ENCODE measurements at places on chromosomes 2 and 18.
A peak's percentile ranks its signal among the peaks of the same experiment; 100 is the strongest.

DNA sequence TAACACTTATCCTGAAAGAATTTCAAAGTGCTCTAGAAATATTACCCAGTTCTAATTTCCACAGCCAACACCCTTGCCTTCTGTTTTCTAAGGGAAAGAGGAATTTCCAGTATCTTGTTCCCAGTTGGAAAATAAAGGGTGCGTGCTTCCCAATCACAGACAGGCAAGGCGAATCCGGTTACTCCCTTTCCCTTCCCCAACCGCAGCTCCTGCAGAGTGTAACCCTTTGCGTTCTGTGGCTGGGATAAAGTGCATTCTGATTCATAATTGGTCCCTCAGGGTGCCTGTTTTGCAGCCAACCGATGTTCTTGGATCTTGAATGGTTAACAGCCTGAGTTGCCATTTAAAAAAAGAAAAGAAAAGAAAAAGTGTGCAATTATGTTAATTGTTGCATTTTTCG is 40.6 kb upstream of the PGAP1 start:
- no peak overlapping the region for H3K4me3 ChIP-seq
- peaks cover 14% of the 10 kb centered on the region for H3K4me1 ChIP-seq
- DNase-seq = no peak
- no peaks in the 10 kb centered on the region for H3K36me3 ChIP-seq
- H3K27ac ChIP-seq = no peak overlapping the region
- H3K27me3 ChIP-seq = no peaks in the 10 kb centered on the region

DNA sequence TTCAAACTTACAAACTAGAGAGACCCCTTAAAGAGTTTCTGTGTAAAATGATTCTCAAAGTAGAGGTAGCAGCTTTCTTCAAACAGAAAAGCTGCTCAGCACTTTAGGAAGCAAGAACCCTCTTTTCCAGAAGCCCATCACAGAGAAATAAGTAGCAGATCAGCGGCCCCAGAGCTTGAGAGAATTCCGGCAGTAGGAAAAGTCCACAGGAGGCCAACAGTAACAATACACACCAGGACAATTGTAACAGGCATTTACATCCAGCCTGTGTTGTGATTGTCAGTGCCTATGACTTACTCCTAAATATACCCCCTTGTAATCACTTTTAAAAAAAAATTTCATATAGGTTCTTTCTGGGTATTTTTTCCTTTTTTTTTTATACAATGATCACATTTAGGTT is 161.4 kb upstream of the ACVR2A start:
- no peak for DNase-seq
- no peak overlapping the region for H3K27ac ChIP-seq

GRCh38 chr18:12895626-12896025 is 11.6 kb upstream of the PTPN2 start:
- peaks cover 17% of the 10 kb centered on the region for H3K4me1 ChIP-seq
- no peaks in the 10 kb centered on the region for H3K36me3 ChIP-seq
- peak overlapping the region; percentile 20 for H3K27ac ChIP-seq
- no peak for DNase-seq
- H3K4me3 ChIP-seq = no peak overlapping the region
- H3K27me3 ChIP-seq = no peaks in the 10 kb centered on the region

- H3K27ac ChIP-seq = no peak overlapping the region
- H3K4me3 ChIP-seq = peak overlapping the region; percentile 53
- H3K36me3 ChIP-seq = peaks cover 1% of the 10 kb centered on the region
- peaks cover 7% of the 10 kb centered on the region for H3K4me1 ChIP-seq
- peaks cover 39% of the 10 kb centered on the region for H3K27me3 ChIP-seq
These were observed 44.0 kb downstream of the GNAL start for GRCh38 chr18:11733031-11733430.

- H3K4me3 ChIP-seq = no peak overlapping the region
- no peak overlapping the region for H3K27ac ChIP-seq
- no peak for DNase-seq
- no peaks in the 10 kb centered on the region for H3K36me3 ChIP-seq
- H3K4me1 ChIP-seq = peaks cover 9% of the 10 kb centered on the region
- no peaks in the 10 kb centered on the region for H3K27me3 ChIP-seq
These were observed 1064.1 kb upstream of the CNTNAP5 start for GRCh38 chr2:122960759-122961641.

GRCh38 chr2:234211797-234212196 is 161.3 kb downstream of the SPP2 start:
- H3K4me1 ChIP-seq = peaks cover 12% of the 10 kb centered on the region
- H3K27ac ChIP-seq = peak overlapping the region; percentile 25
- no peak overlapping the region for H3K4me3 ChIP-seq
- no peak for DNase-seq
- peaks cover 2% of the 10 kb centered on the region for H3K36me3 ChIP-seq
- no peaks in the 10 kb centered on the region for H3K27me3 ChIP-seq

GRCh38 chr2:229660951-229661350 is 53.4 kb downstream of the DNER start:
- H3K27me3 ChIP-seq = peaks cover 2% of the 10 kb centered on the region
- H3K4me1 ChIP-seq = no peaks in the 10 kb centered on the region
- no peak for DNase-seq
- H3K4me3 ChIP-seq = no peak overlapping the region
- no peaks in the 10 kb centered on the region for H3K36me3 ChIP-seq

DNA sequence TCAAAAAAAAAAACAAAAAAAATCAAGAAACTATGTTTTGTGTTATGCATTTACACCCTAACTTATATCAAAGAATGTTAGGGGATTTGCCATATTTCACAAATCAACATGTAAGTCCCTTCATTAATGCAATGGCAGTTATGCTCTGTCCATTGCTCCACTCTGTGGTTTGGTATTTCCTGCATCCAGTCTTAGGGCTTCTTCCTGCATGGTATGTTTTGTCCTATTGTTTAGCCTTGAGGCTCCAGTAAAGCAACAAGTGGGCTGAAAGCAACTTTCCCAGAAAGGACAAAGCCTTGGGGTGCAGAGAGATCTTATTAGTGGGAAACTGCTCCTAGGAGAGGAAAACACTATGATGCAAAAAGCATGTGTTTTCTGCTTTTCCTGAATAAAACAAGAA is 474.1 kb downstream of the IRS1 start:
- no peaks in the 10 kb centered on the region for H3K36me3 ChIP-seq
- H3K27me3 ChIP-seq = no peaks in the 10 kb centered on the region
- no peak overlapping the region for H3K27ac ChIP-seq

DNA sequence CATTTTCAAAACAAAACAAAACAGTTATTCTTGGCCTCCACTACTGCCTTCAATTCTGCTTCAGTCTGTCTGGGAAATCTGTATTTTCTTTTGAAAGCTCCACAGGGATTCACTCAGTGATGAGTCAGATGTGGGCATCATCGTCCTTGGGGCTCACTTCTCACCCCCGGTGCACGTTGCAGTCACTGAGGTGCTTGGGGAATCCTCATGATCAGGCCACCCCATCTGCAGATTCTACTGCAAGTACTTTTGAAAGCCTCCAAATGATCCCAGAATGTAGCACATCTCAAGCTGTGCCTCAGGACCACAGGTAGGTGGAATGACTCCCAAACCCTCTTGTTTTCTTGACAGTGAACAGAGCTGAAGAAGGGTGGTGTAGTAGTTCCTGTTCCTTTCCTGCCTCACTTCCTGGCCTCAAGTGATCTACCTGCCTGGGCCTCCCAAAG is 34.3 kb downstream of the LPIN2 start:
- H3K36me3 ChIP-seq = no peaks in the 10 kb centered on the region
- peaks cover 90% of the 10 kb centered on the region for H3K4me1 ChIP-seq
- no peak for DNase-seq
- H3K27me3 ChIP-seq = no peaks in the 10 kb centered on the region

DNA sequence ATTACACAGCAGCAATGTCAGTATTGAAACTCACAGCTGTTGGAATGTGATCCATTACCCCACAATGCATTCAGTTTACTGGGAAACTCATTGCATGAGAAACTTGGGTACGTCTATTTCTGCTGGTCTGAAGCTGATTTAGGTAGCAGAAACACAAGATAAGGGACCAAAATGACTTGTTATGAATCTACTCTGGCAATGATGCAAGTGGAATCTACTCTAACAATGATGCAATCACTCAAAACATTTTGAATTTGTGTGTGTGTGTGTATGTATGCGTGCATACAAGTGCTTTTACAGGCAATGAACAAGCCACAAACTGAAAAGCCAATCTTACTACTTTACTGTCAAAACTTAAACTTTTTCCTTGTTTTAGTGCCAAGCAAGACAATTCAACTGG is 406.7 kb downstream of the ADCYAP1 start:
- H3K27ac ChIP-seq = no peak overlapping the region
- no peaks in the 10 kb centered on the region for H3K36me3 ChIP-seq
- no peaks in the 10 kb centered on the region for H3K4me1 ChIP-seq
- DNase-seq = no peak

DNA sequence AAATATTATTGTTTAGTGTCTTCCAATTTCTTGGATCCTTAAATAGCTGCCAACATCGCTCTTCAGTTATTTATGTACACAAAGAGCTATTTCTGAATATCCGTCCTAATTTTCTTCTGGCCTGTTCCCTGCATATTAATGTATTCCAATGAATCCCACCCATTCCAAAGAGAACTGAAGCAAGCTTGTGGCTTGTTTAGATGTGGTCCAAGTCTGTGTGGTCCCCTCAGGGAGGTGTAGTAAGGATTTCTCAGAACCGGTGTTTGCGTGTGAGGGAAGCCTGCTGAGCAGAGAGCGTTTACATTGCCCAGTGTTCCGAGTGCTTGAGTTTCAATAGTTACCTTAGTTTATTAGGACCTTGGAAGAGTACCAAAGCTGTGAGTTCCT is 25.1 kb upstream of the IL1R1 start:
- H3K27ac ChIP-seq = peak overlapping the region; percentile 27
- H3K36me3 ChIP-seq = no peaks in the 10 kb centered on the region
- peaks cover 68% of the 10 kb centered on the region for H3K4me1 ChIP-seq
- no peak overlapping the region for H3K4me3 ChIP-seq
- H3K27me3 ChIP-seq = no peaks in the 10 kb centered on the region

- peak overlapping the region; percentile 56 for H3K27ac ChIP-seq
These were observed 42.0 kb downstream of the PKP4 start for GRCh38 chr2:158498749-158499136.

- no peaks in the 10 kb centered on the region for H3K27me3 ChIP-seq
- peaks cover 27% of the 10 kb centered on the region for H3K36me3 ChIP-seq
- H3K4me1 ChIP-seq = peaks cover 35% of the 10 kb centered on the region
- no peak for DNase-seq
- H3K27ac ChIP-seq = peak overlapping the region; percentile 46
These were observed 35.7 kb downstream of the WDR43 start for GRCh38 chr2:28930205-28930604.

DNA sequence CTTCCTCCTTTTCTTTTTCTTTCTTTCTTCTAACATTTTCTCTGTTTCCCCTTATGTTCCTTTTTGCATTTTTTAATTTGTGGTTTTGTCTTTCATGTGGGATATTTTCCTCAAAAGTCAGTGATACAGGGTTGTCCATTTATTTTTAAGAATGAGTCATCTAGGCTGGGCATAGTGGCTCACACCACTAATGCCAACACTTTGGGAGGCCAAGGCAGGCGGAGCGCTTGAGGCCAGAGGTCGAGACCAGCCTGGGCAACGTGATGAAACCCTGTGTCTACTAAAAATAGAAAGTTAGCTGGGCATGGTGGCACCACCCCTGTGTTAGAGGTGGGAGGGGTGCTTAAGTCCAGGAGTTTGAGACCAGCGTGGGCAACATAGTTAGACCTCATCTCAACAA is 35.8 kb downstream of the KATNAL2 start:
- peak overlapping the region; percentile 3 for H3K27ac ChIP-seq
- peaks cover 5% of the 10 kb centered on the region for H3K4me1 ChIP-seq
- no peak for DNase-seq
- H3K36me3 ChIP-seq = peaks cover 1% of the 10 kb centered on the region
- H3K4me3 ChIP-seq = no peak overlapping the region

DNA sequence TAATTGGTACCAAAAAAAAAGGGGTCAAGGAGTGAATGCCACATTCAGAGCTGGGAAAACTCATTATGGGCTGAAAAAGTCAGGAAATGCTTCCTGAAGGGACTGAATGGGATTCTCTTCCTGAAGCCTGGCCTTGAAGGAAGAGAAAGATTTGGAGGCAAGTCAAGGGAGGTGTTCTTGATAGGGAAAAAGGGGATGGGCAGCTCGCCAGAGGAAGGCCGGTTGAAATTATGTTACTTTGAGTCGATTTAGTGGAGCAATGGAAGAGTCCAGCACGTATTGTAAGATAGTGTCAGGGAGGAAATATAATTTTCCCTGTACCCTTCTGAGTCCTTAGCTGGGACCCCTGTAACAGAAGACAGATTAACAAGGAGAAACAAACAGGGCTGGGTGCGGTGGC is 115.3 kb upstream of the STPG4 start:
- no peaks in the 10 kb centered on the region for H3K27me3 ChIP-seq
- no peak overlapping the region for H3K4me3 ChIP-seq
- DNase-seq = no peak
- no peak overlapping the region for H3K27ac ChIP-seq
- peaks cover 43% of the 10 kb centered on the region for H3K4me1 ChIP-seq

DNA sequence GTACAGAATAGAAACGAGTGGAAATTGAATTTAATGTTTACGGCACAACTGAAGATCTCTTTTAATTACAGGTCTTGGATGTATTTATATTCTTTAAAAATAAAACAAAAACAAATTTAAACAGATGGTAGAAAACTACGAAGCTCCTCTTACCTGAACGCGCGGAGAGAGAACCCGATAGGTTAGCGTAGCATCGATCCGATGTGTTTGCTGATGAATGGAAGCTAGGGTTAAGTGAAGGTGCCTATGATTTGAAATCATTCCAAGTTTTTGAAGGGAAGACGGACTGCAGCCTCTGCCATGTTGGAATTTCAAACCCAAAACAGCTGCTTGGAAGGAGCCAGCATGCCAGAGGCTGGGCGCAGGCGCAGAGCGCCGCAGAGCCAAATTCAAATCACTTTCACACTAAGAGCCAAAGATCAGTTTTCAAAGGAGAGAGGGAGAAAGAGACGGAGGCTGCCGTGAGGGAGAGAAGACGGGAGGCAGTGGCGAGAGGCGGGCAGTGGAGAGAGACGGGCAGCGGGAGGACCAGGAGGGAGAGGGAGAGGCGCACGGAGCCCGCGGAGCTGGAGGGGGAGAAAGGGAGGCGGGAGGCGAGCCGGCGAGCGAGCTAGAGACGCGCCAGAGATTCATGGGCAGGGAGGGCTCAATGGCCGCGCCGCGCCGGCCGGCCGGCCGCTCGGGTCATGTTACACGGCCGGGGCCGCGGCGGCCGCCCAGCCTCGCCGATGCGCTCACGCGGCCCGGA is at the start of gene FIGN:
FIGN (minus strand) TSS at position 324 of the 748 bp plus-strand sequence. CDS start 1,081 bp downstream, outside the sequence.
- H3K4me3 ChIP-seq = peak within 1 kb of the TSS; percentile 92
- no peaks in the 10 kb centered on the region for H3K36me3 ChIP-seq
- no peaks in the 10 kb centered on the region for H3K27me3 ChIP-seq
- DNase-seq = peak; percentile 95

GRCh38 chr2:236617221-236617737 is 47.7 kb downstream of the ACKR3 start:
- H3K4me1 ChIP-seq = no peaks in the 10 kb centered on the region
- H3K36me3 ChIP-seq = no peaks in the 10 kb centered on the region
- peaks cover 9% of the 10 kb centered on the region for H3K27me3 ChIP-seq

DNA sequence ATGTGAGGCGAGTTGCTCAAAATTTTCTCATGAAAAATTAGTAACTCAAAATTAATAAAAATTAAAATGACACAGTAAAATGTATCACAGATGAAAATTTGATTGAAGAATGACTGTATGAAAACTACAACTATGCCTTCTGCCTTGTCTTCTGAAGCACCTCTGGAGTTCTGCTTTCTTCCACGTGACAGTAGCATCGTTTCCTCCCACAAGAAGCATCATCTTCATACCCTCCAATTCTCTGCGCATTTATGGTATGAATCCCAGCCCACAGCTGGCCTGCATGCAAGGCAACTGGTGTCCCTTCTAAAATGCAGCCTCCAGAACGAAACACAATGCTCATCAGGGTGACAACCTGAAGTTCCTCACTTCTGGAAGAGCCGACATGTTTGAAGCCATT is 189.9 kb downstream of the MYO1B start:
- peaks cover 7% of the 10 kb centered on the region for H3K4me1 ChIP-seq
- H3K27ac ChIP-seq = no peak overlapping the region
- H3K36me3 ChIP-seq = no peaks in the 10 kb centered on the region
- no peak for DNase-seq
- H3K27me3 ChIP-seq = no peaks in the 10 kb centered on the region
